Daoy (cell line): ENCODE measurements at places on chromosomes 3 and 15. TPM values are rescaled to one million over a fixed set of nuclear protein-coding genes. Genes with fewer than 3 reads are reported as not detected.

- DNase-seq = no peak
These were observed 1.5 kb downstream of the ARIH1 start for GRCh38 chr15:72475674-72476073.

GRCh38 chr3:183777016-183777618 is 48.3 kb downstream of the MAP6D1 start:
- no peak for DNase-seq

ATP11B gene
- total RNA-seq = 44.5 and 49.3 TPM in 2 replicates

- no peak for DNase-seq
These were observed 48.4 kb upstream of the SPPL2A start for GRCh38 chr15:50813865-50814264.
